T-helper 2 cell (primary cell): ENCODE measurements at places on chromosomes 3 and 15.

- DNase-seq = no peak
Observed at GRCh38 chr3:133040696-133041523, 2.7 kb downstream of the TMEM108 start.

- DNase-seq = no peak
Observed at GRCh38 chr3:54630101-54630623, 297.7 kb downstream of the LRTM1 start.

DNA sequence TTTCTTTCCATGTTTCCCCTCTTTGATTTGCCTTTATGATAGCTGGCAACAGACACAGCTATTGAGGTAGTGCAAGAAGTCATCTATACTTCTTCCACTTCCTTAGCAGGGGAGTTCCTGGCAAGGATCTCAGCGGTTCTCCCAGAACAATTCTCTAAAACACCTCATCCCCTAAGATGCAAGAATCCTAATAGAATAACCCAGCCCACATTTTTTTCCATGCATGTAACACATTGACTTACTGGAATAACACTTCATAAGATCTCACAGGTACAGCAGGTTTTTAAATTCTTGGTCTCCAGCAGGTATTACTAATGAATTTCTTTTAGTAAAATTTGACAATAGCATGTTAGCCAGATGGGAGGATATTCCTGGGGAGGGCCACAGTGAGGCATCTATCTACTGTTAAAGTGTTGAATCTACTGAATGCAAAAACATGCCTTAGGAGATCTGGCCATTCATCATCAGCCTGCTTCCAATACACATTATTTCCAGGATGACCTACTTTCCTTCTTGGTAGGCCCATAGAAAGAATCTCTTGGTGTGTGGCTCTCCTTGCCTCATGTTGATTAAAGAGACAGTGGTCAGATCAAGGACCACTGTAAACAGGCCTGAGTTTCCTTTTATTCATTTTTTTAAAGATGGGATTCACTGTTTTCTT lies 78.5 kb downstream of the RAD18 start:
- no peak for DNase-seq

DNA sequence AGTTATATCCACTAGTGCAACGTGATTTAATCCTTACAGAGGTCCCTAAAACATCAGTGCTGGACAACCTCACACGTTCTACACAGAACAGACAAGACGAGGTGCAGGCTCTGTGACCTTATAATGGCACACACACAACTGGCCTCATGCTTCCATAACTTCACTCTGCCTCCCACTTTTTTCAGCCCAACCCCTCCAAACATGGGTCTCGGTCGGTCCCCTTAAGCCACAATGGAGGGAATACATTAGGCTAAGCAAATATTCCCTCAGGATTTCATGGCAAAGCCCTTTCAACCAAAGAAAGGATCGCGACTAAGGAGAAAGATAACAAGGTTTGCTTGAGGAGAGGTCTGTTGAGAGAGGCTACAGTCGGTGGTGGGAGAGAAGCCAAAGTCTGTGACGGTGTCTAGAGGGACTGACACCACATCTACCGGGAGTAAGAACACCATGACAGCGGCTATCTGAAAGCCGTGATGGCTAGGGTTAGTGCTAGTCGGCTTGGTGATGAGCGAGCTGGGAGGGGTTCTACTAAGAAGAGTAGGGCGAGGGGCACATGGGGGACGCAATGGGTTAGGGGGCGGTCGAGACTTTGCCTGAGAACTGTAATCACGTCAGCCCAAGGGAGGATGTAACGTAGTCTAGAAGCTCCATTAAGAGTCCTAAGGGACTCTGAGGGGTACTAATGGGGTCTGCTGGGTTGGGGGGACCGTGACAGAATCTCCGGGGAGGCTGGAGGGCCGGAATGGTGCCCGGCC lies 1.0 kb downstream of the MYO9A start:
- peak; percentile 1 for DNase-seq

DNA sequence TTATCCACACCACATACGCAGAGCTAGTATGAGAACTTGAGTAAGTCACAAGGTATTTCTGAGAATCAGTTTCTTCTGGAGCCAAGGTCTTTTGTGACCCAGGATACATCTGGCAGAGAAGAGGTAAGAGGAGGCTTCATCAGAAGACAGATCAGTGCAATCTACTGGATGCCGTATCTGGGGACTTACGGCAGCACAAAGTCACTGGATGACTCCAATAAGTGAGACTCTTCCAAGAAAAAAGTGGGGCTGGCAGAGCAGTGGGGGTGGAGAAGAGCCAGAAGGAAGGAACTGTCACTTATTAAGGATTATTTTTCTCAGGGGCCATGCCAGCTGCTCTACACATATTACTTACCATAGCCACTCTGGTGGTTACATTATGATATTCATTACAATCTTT lies 31.6 kb upstream of the UBXN7 start:
- DNase-seq = no peak

DNA sequence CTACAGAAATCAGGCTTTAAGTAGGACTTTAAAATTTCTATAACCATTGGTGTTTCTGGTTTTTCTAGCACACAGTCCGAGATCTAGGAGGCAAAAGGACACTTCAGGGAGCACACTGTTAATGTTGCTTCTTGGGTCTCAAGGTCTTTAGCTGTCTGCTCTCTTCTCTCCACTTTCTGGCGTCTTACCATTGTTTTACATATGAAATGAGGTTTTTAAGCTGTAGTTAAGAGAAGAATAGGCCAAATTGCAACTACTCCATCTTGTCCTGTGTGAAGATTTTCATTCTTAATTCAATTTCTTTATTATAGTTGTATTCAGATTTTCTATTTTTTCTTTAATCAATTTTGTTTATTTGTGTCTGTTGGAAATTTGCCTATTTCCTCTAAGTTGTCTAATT lies 151.4 kb downstream of the WNT7A start:
- no peak for DNase-seq

DNA sequence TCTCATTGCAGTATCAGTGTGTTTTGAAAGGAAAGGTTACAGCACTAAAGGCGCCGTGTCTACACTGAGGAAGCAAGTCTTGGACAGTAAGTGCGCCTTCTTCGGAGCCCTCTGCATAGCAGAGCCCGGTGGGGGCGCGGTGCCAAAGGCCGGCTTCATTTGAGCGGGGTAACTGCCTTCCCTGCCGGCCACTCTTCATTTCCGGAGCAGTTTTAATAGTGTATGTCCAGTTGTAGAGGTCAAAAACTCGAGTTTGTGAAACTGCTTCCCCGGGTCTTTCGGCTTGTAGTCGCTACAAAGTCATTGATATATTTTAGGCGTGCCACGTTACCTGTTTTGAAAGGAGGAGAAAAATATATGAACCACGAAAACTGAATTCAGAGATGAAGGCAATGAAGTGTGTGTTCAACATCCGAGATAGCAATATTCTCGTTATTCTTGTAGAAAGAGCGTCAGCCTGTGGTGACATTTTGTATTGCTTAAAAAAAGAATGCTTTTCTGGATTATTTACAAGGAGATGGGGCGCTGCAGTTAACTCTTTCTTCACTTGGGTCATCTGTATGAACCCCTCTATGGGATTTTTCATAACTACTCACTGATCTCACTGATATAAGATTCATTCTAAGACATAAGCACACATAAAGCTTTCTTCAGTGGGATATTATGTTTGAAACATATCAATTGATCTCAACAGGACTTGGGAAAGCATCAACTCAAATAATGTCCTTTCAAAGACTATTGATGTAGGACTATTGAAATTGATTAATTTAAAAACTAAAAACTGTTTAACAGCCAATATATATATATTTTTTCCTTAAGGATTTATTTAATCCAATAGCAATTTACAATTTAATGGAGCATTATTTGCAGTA lies 3.0 kb downstream of the ALCAM start:
- no peak for DNase-seq

DNA sequence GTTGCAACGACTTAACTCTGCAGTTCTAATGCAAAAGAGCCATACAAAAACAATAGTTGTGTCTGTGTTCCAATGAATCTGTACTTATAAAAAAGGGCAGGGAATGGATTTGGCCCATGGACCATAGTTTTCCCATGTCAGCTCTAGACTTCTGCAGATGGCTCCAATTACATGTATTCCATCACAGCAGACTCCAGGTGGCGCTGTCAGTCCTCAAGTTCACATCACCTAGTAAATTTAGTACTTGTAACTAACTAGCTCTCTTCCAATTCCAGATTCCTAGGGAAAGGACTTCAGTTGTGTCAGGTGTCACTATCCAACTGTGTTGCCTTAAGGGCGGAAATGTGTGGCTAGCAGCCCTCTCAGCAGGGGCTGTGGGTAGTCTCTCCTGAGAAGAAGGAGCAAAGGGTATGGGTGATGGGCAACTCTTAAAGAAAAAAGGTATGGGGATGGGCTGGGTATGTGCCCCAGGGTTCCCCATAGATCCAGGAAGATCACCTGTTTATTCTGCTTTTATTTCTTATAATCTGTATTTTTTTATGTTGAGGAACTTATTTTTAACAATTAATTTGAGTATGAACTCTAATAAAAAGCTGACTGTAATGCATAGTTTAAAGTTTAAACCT lies 36.2 kb downstream of the BBS4 start:
- peak; percentile 54 for DNase-seq

GRCh38 chr3:158936530-158937113 lies 134.8 kb downstream of the MFSD1 start:
- no peak for DNase-seq

- DNase-seq = no peak
Observed at GRCh38 chr15:52221730-52222129, 30.5 kb upstream of the GNB5 start.

DNA sequence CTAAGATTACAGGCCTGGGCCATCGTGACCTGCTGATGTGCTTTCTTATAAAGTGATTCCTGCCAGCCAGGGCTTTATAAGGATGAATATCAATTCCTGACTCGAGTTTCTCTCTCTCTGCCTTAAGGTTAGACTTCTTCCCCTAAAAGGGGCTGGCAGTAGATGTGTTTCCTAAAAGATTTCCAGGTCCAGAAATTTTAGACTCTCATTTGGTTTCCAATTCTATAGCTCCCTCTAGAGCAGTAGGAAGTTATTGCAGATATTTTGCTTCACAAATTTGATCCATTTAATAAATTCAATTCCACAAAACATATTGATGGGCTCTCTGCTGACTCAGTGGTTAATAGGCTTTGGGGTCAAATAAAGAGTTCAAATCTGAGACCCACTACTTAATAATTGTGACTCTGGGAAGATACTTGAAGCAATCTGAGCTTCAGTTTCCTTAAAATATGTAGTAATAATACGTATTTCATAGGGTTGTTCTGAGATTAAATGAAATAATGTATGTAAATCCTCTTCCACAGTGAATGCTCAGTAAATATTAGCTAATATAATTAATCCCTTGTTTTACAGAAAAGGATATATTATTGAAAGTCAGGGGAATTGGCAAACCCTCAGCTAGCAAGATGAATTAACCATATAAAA lies 2.1 kb downstream of the TRIM69 start:
- no peak for DNase-seq

DNA sequence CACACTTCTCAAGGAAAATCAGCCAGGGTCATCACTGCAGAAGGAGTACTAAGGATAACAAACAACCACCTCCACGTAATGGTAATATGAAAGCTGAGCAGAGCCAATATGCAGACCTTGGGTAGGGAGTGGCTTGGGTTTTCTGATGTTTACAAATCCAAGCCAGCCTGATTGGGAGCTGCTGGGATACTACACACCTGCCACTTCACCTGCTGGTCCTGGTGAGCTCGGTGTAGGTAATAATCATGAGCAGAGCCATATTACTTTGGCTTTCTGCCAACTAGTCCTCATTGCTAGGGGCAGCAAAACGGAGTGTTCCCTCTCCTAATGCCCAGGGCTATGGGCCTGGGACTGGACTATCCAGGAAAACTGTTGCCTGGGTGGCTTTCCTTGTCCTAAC lies 433.5 kb upstream of the PPP2R3A start:
- no peak for DNase-seq

GRCh38 chr15:43534897-43535296 lies 17.5 kb downstream of the MAP1A start:
- DNase-seq = no peak

- DNase-seq = no peak
Observed at GRCh38 chr3:194396859-194397756, 2.0 kb downstream of the GP5 start.

- DNase-seq = no peak
Observed at GRCh38 chr15:101479342-101479845, 10.1 kb downstream of the PCSK6 start.

DNA sequence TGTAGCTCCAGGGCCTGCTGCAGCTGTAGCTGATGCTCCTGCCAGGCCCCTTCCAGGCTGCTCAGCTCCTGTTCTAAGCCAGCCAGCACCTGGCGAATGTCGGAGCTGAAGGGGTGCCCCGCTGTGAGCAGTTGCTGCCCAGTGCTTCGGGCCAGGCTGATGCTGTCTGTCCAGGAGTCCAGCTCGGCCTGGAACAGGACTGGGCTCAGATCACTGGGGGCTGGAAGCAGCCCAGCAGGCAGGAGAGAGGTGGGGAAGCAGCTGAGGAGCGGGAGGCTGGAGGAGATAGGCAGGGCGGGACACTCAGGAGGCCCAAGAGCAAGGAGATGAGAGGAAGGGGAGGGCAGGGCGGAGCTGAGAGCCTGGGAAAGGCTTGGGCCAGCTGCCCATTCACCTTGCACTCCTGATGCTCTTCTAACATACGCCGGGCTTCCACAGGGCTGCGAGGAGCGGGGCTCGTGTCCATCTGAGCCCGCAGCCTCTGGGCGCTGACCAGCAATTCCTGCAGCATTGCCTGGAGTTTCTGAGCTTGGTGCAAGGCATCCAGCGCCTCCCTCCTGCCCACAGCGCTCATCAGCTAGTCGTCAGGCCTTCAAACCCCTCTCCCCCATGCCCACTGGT lies 23.2 kb downstream of the PLA2G4B start:
- DNase-seq = no peak

DNA sequence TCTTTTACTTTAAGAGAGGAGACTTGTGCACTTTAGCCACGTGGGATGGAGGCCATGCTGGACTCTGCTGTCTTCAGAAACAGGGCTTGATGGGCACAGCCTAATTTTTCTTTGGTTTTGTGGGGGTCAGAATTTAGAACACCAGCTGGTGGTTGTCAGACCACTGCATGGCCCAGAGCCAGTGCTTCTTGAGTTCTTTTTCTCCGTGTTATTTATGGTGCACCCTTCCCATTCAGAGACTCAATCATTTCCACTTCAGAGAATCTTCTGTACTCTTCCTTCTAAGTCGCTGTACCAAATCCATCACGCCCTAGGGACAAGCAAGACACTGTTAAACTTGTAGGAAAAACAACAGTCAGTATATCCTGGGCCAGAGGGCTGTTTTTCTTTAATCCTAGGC lies 20.1 kb downstream of the PRR23A start:
- no peak for DNase-seq

DNA sequence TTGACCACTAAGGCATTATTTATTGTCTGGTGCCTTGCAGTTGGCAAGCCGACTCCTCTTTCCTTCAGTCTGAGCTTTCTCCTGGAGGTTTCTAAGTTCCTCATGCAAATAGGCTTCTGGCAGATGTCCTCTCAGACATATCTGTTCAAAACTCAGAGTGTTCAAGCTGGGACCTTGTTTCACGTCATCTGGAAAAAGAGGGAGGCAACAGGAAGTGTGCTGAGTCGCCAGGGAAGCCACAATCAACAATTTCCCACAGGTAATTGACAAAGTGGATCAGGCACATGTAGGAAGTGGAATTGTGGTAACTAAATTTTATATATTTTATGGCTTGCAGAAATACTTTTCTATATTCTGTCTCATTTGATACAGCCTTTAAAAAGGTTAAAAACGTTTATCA lies 14.6 kb downstream of the SCG5 start:
- no peak for DNase-seq
